Activated naive CD4-positive, alpha-beta T cell treated with Interleukin-2 at 50 U/mL for 16 hours (primary cell): ENCODE measurements at places on chromosomes 6 and 20.

GRCh38 chr20:38147163-38147562, 17.9 kb downstream of the TGM2 start:
- no peak for DNase-seq

GRCh38 chr6:134835993-134836392, 113.9 kb downstream of the ALDH8A1 start:
- DNase-seq: no peak

- DNase-seq: peak; percentile 18
These were observed 208.8 kb downstream of the ARHGAP18 start for GRCh38 chr6:129500958-129501739.

DNA sequence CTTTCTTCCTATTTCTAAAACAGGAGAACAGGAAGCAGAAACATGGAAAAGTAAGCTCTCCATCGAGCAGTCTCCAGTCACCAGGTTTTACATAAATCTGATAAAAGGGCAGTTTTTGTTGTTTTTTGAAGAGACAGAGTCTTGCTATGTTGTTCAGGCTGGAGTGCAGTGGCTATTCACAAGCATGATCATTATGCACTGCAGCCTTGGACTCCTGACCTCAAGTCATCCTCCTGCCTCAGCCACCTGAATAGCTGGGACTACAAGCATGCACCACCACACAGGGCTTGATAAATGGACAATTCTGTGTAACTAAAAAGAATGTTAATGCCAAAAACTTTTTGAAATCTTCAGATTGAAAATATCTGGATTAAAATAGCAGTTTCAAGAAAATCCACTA, 23.8 kb downstream of the SAMHD1 start:
- DNase-seq: no peak

DNA sequence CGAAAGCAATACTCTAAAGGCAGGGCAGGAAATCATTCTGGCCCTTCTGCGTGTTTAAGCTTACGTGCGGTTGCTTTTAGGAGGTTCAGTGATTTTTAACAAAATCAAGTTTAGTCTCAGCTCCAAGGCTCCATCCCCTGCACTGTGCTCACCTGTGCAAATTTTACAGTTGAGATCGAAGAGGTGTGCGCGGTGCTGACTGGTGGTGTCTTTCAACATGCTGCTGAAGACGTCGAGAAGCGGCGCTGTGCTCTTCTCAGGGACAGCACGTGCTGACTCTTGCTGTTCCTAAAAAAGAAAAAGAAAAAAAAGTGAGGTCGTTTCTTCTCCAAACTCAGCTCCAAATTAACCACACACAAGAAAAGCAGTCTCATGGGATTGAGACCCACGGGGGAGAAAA, 32.0 kb downstream of the DIDO1 start:
- DNase-seq: no peak
